ENCODE measurements at places on chromosomes 4 and X.

- DNase-seq: no peak
These were observed 85.6 kb upstream of the CPEB2 start for GRCh38 chr4:14916554-14917297.

DNA sequence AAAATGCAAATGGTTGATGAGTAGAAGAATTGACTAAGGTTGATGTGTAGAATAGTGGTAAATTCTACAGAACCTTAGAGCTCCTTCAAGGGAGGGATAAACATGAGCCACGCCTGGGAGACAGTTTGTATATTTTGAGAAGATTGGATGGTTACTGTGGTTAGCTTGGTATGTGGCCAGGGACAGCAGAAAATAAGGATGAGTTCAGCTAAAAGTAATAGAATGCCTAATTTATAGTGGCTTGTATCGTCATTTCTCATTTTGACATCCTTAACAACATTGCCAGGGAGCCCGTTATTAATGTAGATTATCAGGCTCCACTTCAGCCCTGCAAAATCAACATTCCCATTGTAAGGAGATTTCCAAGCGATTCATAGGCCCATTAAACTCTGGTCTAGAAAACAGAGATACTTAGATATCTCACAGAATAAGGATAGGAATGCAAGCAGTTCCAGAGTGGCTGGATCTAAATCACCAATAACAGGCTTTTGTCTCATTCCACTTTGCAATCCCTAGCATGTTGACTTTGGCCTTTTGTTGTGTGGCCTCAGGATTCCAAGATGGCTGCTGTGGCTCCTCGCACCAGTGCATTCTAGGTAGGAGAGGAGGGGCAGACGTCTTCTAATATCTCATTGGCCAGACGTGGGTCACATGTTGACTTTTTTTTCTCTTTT, 6.4 kb upstream of the PTTG2 start:
- peak; percentile 20 for DNase-seq

DNA sequence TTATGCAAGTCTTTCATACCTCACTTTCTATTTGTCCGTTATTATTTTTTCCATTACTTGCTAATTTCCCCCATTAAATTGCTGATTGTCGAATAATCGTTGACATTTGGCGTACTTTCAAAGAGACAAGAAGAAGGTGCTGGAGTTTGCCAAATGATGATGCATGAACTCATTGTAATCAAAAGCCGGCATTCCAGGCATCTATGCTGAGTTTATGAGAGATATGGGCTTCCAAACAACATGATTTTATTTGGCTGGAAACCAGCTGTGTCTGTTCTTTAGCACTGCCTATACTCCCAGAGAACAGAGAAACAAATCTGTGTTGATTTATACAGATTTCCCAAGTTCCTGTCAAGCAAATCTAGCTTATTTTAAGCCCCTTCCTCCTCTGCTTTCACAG, 80.8 kb upstream of the RPS6KA3 start:
- no peak for DNase-seq

DNA sequence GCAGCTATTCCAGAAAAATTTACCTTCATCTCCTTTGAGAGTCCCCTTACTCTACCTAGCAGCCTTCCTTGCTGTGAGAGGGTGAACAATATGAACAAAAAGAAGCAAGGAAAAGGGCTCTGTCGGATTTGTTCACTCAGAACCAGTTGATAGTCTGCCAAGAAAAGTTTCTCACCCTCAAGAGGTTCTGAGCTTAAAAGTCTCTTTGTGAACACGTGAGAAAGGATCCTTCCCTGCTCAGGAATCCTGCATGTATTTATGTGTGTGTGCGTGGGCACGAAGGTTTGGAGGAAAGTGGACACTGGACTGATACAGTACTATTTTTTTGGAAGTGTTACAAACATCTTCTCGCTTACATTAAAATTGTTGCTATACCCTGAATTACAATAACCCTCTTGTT, 178.6 kb upstream of the JADE1 start:
- peak; percentile 34 for DNase-seq

DNA sequence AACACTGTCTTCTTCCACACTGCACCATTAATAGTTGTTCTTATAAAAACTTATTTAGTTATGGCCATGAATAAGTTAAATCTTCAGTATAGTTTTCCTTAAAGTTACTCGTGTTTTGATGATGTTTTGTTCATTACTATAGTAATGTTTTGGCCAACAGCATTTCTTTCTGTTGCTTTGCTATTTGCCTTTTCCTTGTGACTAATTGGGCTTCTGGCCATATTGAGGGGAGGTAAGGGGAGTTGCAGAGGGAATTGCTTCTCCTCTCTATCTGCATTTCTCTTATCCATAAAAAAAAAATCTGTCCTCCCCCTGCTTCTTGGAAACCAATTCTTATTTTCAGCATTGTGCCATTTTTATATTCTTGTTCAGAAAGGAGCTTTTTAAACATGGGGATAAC, 42.7 kb upstream of the ZCCHC12 start:
- no peak for DNase-seq

DNA sequence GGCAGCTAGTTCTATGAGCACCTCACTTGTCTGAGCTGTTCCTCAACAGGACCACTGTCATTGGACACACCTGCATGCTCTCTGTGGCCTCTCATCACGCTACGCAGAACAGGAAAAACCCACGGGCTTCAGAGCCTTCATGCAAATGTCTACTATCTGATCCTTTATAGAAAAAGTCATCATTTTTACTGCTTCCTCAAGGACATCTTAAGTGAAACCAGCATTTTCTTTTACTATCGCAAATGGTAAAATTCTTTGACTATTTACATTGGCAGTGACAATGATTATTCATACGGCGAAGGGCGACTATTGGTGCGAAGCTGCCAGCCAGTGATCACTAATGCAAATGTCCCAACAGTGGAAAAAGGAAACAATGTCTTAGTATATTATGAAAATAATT, 147.0 kb downstream of the AFAP1 start:
- no peak for DNase-seq

DNA sequence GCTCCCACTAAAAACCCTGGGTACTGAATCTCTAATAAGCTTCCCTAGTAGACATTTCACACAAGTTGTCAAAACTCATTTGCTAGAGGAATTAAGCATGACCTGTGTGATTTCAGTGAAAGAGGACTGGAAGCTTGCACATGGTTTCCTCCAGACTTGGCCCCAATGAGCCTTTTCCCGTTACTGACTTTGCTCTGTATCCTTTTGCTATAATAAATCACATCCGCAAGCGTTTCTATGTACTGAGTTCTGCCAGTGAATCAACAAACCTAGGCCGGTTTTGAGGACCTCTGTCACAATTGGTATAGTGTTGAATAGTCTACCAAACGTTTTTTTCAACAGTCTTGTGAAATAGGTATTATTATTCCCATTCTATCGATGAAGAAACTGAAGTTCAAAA, 8.2 kb downstream of the ATP11C start:
- DNase-seq: peak; percentile 24

GRCh38 chr4:39429476-39430334, 23.0 kb downstream of the KLB start:
- no peak for DNase-seq

DNA sequence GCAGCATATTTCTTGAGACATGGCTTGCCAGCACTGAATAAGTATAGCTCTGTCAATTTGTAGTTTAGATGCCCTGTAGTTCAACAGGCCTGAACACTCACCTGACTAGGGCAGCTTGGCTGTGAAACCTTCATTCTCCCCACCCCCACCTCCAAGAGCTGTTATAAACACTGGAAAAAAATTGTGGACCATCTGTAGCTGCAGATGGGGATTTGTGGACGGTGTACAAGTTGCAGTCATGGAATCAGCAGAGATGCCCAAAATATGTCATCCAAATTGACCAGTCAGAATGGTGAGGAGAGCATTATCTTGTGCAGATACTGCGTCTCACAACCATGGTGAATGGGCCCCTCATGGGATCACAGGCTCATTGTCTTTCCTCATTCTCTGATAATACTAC, 76.2 kb upstream of the PAQR3 start:
- no peak for DNase-seq
